ENCODE measurements at places on chromosomes 11 and 22.

DNA sequence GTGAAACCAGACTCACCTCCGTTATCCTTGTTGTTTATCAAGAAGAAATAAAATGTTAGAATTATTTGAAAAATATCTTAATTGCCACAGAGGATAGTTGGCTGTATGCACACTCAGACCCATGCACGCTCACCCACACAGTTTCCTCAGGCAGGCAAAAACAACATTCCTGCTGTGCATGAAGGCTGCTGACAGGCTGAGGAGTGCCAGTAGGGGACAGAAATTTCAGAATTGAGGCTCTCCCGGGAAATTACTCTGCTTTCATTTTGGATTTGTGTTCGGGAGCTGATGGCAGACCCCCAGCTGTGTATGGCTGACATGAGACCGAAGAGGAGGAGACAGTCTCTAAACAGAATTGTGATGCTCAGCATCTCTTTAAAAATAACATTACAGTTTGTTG, 87.5 kb downstream of the AMOTL1 start:
- no peak for DNase-seq

DNA sequence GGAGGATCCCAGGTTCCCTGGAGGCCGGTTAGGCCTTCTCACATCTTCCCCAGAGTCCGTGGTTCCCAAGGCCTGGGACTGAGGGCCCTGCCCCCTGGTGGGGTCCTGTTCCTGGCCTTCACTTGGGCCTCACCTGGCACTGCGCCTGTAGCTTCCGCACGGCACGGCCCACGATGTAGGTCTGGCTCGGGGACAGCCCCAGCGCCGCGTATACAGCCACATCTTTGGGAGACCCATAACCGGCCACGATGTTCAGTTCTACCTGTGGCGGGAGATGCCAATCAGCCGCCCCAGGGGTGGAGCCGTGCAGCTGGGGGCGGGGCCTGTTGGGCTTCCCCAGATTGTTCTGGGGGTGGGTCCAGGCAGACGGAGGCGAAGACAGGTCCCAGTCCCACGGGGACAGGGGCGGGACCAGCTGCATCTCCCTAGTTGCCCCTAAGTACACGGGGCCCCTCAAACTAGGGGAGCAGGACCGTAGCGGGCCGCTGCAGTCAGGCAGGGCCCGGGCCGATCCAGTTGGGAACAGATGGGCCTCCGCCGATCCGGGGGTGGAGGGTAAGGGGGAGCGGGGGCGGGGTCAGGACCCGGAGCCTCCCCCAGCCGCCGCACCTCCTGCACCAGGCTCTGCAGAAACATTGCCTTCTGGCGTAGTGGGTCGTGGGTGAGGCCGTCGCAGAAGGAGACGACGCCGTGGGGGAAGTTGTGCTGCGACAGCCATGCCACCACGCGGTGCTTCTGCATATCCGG, 10.1 kb downstream of the AIP start:
- no peak for DNase-seq

- no peak for DNase-seq
Measured at GRCh38 chr22:42925598-42925997, 68.5 kb upstream of the ARFGAP3 start.

GRCh38 chr11:64100360-64100759, 64.6 kb downstream of the FLRT1 start:
- DNase-seq = no peak

DNA sequence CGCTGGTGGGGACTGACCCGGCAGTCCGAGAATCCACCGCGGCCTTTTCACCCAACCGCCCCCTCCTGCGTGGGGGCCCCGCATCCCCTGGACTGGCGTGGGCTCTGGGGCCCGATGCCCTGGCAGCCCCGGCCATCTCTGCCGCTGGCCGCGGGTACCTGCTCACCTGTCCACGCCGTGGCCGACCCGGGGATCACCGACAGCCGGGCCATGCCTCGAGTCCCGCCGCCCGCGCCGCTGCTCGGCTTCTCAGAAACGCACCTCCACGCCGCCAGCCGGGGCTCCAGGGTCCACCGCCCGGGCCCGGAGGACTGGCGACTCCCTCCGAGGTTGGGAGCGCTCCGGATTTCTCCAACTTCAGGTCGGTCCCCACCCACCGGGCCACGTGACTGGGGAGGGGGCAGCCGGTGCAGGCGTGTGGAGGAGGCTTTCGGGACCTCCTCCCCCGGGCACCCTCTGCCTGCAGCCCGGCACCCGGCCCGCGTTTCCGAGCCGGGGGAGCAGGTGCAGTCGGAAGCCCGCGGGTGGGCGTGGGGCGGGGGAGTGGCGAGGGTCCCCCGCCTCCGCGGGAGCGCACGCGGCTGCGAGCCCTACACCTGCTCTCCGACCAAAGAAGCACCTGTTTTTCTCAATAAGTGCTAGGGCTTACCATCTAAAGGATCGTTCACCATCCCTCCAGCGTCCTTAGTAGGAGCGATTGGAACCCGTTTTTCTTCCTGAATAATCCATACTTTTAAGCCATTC, 554 bp upstream of the NRIP3 start:
- no peak for DNase-seq

GRCh38 chr11:108958368-108959104, 293.7 kb downstream of the DDX10 start:
- no peak for DNase-seq

DNA sequence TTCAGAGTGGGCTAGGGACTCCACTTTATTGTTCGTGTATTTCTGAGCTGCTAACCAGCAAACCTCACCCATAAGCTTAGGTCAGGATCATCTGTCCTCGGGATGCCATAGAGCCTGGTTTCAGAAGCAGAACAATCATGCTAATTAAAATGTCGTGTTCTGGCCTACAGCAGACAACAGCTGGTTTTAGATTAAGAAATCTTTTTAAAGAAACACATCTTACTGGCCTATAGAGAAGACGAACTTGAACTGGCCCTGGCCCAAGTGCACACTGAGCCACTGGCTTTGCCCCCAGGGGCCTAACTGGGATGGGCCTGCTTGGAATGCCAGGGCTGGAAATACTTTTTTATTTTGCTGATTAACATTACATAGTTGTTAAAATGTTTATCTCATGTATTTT, 63.2 kb downstream of the ALX4 start:
- no peak for DNase-seq

Data from stimulated activated CD8-positive, alpha-beta memory T cell treated with anti-CD3 and anti-CD28 coated beads, Interleukin-15, amount 100 ng/mL, for 1 hour (primary cell).